ENCODE measurements at places on chromosomes 3 and 15. TPM values are rescaled to one million over a fixed set of nuclear protein-coding genes. Genes with fewer than 3 reads are reported as not detected.

Gene NEK10
- not detected for total RNA-seq

Gene MASP1
- 172 TPM for total RNA-seq

Gene ONECUT1
- not detected for total RNA-seq

Gene HCN4
- 0.25 TPM for total RNA-seq

Gene CRABP1
- not detected for total RNA-seq

- no peaks in the 10 kb centered on the region for H3K27me3 ChIP-seq
- no peak overlapping the region for H3K4me3 ChIP-seq
- no peak for DNase-seq
- H3K27ac ChIP-seq: no peak overlapping the region
- no peaks in the 10 kb centered on the region for H3K4me1 ChIP-seq
- no peaks in the 10 kb centered on the region for H3K36me3 ChIP-seq
Measured at GRCh38 chr3:173653781-173654180, 256.2 kb downstream of the NLGN1 start.

GRCh38 chr3:57998366-57999283 is 9.6 kb upstream of the FLNB start:
- no peaks in the 10 kb centered on the region for H3K27me3 ChIP-seq
- DNase-seq: no peak
- H3K36me3 ChIP-seq: no peaks in the 10 kb centered on the region

DNA sequence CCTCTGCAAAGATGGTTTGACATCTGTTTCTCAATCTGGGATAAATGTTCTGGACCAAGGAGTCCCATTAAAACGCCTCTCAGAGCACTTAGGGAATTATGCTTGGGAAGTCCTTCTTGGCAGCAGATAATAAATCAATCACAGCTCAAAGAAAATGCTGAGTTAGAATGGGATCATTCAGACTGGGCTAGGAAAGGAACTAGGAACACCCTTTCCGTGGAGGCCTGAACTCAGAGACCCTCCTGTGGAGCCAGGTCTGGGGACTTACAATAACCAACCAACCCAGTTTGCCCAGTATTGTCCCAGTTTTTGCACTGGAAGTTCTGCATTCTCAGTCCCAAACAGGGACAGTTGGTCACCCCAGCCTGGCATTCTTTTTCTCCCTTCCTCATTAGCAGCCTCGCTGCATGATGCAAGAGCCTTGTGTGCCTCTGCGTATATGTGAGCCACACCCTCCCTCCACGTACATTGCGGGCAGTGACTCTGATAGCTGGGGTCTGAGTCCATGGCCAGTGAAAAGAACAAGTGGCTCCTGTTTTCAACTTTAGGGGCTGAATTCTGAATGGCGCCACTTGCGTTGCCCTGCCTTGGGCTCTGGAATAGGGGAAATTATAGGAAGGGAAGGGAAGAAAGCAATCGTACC is 88.7 kb downstream of the SEMA5B start:
- no peaks in the 10 kb centered on the region for H3K4me1 ChIP-seq
- H3K27ac ChIP-seq: no peak overlapping the region
- no peak overlapping the region for H3K4me3 ChIP-seq
- H3K27me3 ChIP-seq: no peaks in the 10 kb centered on the region
- H3K36me3 ChIP-seq: no peaks in the 10 kb centered on the region
- no peak for DNase-seq

DNA sequence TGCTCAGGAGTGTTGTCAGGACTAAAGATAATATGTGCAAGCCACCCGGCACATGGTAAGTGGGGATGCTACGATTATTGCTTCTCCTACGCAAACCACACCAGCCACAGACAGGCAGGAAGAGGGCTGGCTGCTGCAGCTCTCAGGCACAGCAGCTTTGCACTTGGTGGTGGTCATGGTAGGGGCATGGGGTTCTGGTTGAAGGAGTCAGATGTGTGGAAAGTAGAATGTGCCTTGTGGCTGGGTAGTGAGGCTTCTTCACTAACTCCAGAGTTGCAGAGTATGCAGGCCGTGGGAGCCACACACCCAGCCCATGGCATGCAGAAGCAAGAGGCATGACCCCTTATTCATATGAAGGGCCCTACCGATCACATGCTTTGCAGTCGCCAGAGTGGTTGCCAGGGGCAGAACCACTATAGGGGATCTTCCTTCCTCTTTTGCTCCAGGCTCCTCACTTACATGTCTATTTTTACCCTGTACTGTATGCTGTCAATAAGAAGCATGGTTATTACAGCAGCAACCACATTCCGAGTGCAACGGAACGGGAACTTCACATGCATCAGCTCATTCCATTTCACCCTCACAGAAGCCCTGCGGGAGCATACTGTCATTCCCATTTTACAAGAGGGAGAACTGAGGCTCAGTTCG is 59.2 kb upstream of the HERC1 start:
- peaks cover 40% of the 10 kb centered on the region for H3K4me1 ChIP-seq
- no peaks in the 10 kb centered on the region for H3K36me3 ChIP-seq
- no peak overlapping the region for H3K4me3 ChIP-seq
- H3K27ac ChIP-seq: no peak overlapping the region
- DNase-seq: no peak
- no peaks in the 10 kb centered on the region for H3K27me3 ChIP-seq

- H3K36me3 ChIP-seq: peaks cover 10% of the 10 kb centered on the region
- DNase-seq: no peak
- H3K27ac ChIP-seq: no peak overlapping the region
- peaks cover 15% of the 10 kb centered on the region for H3K4me1 ChIP-seq
- no peaks in the 10 kb centered on the region for H3K27me3 ChIP-seq
Measured at GRCh38 chr3:45093176-45093575, 53.0 kb downstream of the CDCP1 start.

GRCh38 chr3:127834771-127835170 is 12.5 kb upstream of the MGLL start:
- no peaks in the 10 kb centered on the region for H3K36me3 ChIP-seq
- no peak overlapping the region for H3K27ac ChIP-seq
- H3K4me3 ChIP-seq: no peak overlapping the region

- no peaks in the 10 kb centered on the region for H3K36me3 ChIP-seq
- no peaks in the 10 kb centered on the region for H3K27me3 ChIP-seq
- H3K27ac ChIP-seq: no peak overlapping the region
- no peak for DNase-seq
- no peak overlapping the region for H3K4me3 ChIP-seq
Measured at GRCh38 chr15:67505675-67506572, 15.0 kb upstream of the C15orf61 start.

DNA sequence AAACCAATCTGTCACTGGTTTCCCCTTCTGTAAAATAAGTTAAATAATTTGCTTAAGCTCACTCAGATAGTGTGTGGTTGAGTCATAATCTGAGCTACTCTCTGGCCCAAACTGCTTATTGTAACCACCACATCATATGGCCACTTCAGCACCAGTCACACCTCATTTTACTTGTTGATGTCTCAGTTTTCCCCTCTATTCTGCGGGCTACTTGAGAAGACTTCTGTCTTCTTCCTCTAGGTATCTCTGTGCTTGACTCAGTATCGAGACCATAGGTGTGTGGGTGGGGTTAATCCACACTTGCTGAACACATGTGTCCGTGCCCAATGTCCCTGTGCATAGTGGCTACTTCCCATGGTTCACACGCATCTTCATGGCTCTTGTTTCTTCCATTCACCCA is 32.9 kb downstream of the CRYGS start:
- H3K4me3 ChIP-seq: no peak overlapping the region
- H3K27me3 ChIP-seq: no peaks in the 10 kb centered on the region
- no peaks in the 10 kb centered on the region for H3K36me3 ChIP-seq
- H3K4me1 ChIP-seq: no peaks in the 10 kb centered on the region

- H3K27ac ChIP-seq: no peak overlapping the region
- no peak overlapping the region for H3K4me3 ChIP-seq
- H3K4me1 ChIP-seq: no peaks in the 10 kb centered on the region
- no peaks in the 10 kb centered on the region for H3K27me3 ChIP-seq
Measured at GRCh38 chr3:149280671-149281349, 52.6 kb downstream of the TM4SF18 start.

- H3K36me3 ChIP-seq: no peaks in the 10 kb centered on the region
- H3K27me3 ChIP-seq: no peaks in the 10 kb centered on the region
- no peak for DNase-seq
- no peaks in the 10 kb centered on the region for H3K4me1 ChIP-seq
- H3K27ac ChIP-seq: no peak overlapping the region
- no peak overlapping the region for H3K4me3 ChIP-seq
Measured at GRCh38 chr3:59432665-59433064, 382.8 kb upstream of the CFAP20DC start.

DNA sequence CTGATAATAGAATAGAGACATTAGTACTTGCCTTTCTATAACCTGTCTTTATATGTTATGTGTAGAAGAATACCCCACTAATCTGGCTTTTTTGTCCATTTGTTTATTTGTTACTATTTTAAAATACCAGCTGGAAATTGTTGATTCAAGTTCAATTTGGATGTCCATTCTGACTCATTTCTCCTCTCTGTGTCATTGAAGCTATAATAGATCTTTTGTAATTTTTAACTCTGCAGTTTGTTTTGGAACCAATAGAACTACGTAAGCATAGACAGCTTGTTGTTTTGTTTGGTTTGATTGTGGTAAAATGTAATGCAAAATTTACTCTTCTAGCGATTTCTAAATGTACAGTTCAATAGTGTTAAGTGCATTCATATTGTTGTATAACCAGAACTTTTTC is 390.4 kb downstream of the ZIC1 start:
- no peaks in the 10 kb centered on the region for H3K4me1 ChIP-seq
- no peak for DNase-seq
- no peaks in the 10 kb centered on the region for H3K27me3 ChIP-seq

GRCh38 chr15:67126551-67127330 is 61.3 kb downstream of the SMAD3 start:
- H3K4me1 ChIP-seq: peaks cover 88% of the 10 kb centered on the region
- no peak overlapping the region for H3K4me3 ChIP-seq
- H3K27me3 ChIP-seq: no peaks in the 10 kb centered on the region
- H3K36me3 ChIP-seq: no peaks in the 10 kb centered on the region
- DNase-seq: no peak

DNA sequence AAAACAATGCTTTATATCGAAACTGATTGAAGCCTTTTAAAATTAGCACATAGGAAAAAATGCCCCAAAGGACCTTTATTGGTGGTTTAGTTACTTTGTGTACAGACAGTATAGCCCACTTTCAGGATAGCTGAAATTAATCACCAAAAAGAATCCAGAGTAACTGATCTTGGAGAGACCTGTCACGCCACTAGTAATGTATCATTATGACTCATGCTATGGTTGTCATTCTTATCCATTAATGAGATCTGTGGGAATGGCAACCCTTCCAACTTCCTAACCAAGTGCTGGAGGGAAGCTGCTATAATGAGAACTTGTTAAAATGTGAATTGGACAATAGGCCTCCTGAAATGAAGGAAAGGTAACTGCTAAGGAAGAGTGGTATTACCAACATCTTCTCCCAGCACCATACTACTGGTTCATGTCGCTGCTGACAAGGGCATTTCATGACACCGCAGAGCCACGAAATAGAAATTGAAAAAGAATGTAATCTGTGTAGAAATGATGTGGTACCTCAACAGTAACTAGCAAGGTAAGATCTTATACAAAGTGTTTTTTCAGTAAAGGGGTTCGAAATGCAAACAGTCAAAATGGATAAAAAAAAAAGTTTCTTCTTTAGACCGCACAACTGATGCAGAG is 7.1 kb upstream of the EMC4 start:
- DNase-seq: no peak
- H3K27ac ChIP-seq: no peak overlapping the region
- H3K4me3 ChIP-seq: no peak overlapping the region
- no peaks in the 10 kb centered on the region for H3K36me3 ChIP-seq

- peaks cover 11% of the 10 kb centered on the region for H3K4me1 ChIP-seq
- no peaks in the 10 kb centered on the region for H3K27me3 ChIP-seq
- no peak overlapping the region for H3K27ac ChIP-seq
- DNase-seq: no peak
Measured at GRCh38 chr15:89433686-89434085, 62.7 kb downstream of the RHCG start.

DNA sequence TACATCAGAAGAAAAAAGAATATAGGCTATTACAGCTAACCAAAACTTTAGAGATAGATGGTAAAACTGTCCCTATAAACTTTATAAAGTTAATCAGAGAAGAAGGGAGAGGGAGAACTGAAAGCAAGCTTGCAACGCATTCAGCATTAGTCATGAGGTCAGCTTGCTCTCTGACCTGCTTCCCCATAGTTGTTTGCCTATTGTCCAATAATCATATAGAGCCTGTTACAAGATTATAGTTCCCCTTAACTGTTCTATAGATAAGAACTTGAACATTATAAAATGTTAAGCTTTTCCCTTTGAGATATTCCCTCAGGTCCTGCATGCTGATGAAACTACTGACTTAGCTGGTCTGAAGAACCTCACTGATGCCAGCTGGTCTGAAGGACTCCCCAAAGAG is 74.5 kb downstream of the CPNE4 start:
- H3K36me3 ChIP-seq: no peaks in the 10 kb centered on the region
- no peak overlapping the region for H3K4me3 ChIP-seq
- H3K27ac ChIP-seq: no peak overlapping the region
- DNase-seq: no peak
- no peaks in the 10 kb centered on the region for H3K4me1 ChIP-seq
- H3K27me3 ChIP-seq: no peaks in the 10 kb centered on the region

DNA sequence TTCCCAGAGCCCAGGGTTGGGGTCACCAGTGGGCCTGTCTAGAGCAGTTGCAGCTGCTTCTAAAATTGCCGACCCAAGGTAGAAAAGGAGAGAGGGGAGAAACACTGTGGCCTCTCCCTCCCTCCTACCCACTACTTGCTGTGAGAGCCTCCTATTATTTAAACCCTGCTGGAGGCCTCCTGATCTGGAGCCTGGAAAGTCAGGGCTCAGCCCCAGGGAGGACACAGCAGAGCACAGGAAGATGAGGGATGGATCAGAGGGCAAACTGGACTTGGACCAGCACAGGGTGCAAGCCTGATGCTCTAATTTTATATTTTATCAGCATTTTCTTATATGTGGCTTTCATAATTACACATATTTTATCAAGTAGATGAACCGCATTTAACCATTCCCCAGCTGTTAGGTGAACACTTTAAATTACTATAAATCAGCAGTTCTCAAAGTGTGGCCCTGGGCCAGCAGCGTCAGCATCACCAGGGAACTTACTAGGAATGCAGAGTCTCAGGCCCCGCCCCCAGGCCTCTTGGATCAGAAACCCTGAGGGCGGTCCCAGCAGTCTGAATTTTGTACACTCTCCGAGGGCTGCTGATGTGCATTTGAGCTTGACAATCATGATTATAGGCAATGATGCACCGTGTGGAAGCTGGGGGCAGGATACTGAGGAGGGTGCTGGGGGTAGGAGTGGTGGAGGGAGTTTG is 26.7 kb downstream of the SMAD3 start:
- H3K4me1 ChIP-seq: peaks cover 80% of the 10 kb centered on the region
- no peak overlapping the region for H3K4me3 ChIP-seq
- no peak for DNase-seq
- H3K27me3 ChIP-seq: no peaks in the 10 kb centered on the region
- peak overlapping the region; percentile 37 for H3K27ac ChIP-seq

GRCh38 chr15:46079046-46079445 is 444.2 kb downstream of the SQOR start:
- H3K27ac ChIP-seq: no peak overlapping the region
- H3K36me3 ChIP-seq: no peaks in the 10 kb centered on the region
- DNase-seq: no peak
- no peak overlapping the region for H3K4me3 ChIP-seq
- no peaks in the 10 kb centered on the region for H3K4me1 ChIP-seq

GRCh38 chr15:84643838-84644237 is 10.2 kb downstream of the WDR73 start:
- H3K4me3 ChIP-seq: no peak overlapping the region
- no peak overlapping the region for H3K27ac ChIP-seq
- no peaks in the 10 kb centered on the region for H3K27me3 ChIP-seq
- peaks cover 97% of the 10 kb centered on the region for H3K36me3 ChIP-seq

GRCh38 chr3:63967675-63968611 is 55.4 kb downstream of the PSMD6 start:
- H3K27ac ChIP-seq: peak overlapping the region; percentile 17
- H3K4me3 ChIP-seq: peak overlapping the region; percentile 12
- no peaks in the 10 kb centered on the region for H3K27me3 ChIP-seq
- no peak for DNase-seq
- H3K36me3 ChIP-seq: no peaks in the 10 kb centered on the region
- H3K4me1 ChIP-seq: peaks cover 74% of the 10 kb centered on the region
